ENCODE measurements at places on chromosomes 1 and 21.
A peak's percentile ranks its signal among the peaks of the same experiment; 100 is the strongest.

DNA sequence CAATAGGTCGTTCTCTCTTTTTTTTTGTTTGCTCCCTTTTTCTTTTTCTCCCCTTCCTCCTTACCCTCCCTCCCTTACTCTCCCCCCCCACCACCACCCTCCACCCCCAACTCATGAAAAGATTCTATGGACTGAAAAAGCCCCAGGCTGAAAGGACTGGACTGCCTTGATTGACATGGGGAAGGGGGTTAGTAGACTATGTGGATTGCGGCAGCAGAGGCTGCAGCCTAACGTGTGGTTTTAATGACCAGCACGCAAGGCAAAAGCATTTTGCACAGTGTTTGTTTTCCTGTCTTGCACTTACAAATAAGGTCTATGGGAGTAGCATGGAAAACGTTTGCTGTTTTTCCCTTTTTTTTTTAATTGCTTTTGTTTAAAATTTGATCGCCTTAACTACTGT is 5.5 kb downstream of the ZBTB18 start:
- DNase-seq = no peak

DNA sequence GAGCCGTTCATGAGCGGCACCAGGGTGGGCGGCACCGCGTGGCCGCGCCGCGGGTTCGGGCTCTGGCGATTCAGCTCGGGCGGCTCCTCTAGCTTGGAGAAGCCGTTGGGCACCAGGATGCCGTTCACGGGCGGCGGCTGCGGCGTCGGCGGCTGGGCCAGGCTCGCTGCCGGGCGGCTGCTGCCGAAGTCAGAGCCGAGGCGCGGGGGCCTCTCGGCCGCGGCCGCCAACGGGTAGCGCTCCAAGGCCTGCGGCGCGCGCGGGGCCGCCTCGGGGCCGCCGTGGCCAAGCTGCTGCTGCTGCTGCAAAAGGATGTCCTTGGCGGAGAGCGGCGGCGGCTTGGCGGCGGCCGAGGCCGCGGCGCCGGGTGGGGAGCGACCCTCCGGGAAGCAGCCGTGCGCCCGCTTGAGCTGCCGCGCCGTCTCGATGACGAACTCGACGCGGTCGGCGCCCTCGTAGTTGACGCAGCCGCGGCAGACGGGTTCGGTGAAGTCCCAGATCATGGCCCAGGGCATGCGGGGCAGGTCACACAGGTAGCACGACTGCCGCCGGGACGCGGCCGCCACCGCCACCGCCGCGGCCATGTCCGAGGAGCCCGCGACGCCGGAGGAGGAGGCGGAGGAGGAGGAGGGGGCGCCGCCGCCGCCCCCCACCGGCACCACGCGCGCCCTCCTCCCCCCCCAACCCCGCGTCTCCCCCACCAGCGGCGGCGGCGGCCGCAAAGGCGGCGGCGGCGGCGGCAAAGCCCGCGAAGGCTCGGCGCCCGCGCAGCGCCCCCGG is 877 bp downstream of the IRF2BP2 start:
- DNase-seq = peak; percentile 50

- DNase-seq = no peak
Measured at GRCh38 chr1:162351246-162351842, 25.3 kb downstream of the SPATA46 start.

- DNase-seq = no peak
Measured at GRCh38 chr1:153774780-153775457, at the start of gene SLC27A3. Gene SLC27A3, plus strand, starts transcription at chr1:153775407. Its CDS starts 91 bp downstream, at chr1:153775498.

- DNase-seq = peak; percentile 23
Measured at GRCh38 chr1:89525169-89525855, 683 bp downstream of the LRRC8B start.

DNA sequence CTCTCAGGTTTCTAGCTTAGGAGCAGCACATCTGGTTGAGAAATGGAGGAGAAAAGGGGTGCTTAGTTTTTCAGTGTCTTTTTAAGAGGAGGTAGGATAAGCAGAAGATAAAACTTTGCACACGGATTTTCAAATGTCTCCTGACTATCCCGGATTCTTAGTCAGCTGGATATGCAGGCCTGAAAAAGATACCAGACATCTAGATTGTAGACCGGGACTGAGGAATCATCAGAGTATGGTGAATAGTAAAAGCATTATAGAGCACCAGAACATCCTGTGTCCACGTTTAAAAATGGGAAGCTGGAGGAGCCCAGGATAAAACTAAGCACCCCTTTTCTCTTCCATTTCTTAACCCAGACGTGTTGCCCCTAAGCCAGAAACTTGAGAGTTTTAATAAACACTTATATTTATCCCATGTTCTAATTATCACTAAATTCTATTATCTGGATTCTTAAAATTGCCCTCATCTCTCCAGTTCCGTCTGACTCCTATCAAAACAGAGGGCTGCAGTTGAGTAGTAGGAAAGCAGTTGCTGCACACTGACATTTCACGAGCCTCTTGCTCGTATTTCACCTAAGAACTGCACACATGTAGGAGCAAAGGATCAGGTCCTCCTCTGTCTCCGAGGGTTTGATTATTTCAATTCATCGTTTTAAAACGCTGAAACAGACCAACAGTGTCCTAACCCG is 609 bp downstream of the PIGK start:
- no peak for DNase-seq

- no peak for DNase-seq
Measured at GRCh38 chr1:47771751-47772150, 225.4 kb downstream of the TRABD2B start.

DNA sequence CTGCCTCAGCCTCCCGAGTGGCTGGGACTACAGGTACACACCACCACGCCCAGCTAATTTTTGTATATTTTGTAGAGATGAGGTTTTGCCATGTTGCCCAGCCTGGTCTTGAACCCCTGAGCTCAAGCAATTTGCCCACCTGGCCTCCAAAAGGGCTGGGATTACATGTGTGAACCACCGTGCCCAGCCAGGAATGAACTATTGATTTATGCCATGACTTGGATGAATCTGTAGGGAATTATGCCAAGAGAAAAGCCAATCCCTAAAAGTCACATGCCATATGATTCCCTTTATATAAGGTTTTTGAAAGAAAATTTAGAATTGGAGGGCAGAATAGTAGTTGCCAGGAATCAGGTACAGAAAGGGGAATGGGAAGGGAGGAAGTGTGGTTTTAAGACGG is 19.1 kb upstream of the SLC45A3 start:
- DNase-seq = no peak

- DNase-seq = no peak
Measured at GRCh38 chr21:45278156-45278911, 9.4 kb downstream of the POFUT2 start.

GRCh38 chr21:39595465-39595864 is 17.3 kb upstream of the B3GALT5 start:
- DNase-seq = no peak

- no peak for DNase-seq
Measured at GRCh38 chr1:209875515-209875914, 47.7 kb downstream of the UTP25 start.

GRCh38 chr1:104765085-104765484 is 1015.4 kb downstream of the AMY1C start:
- DNase-seq = no peak

GRCh38 chr1:119600976-119601375 is 47.1 kb downstream of the ZNF697 start:
- no peak for DNase-seq

DNA sequence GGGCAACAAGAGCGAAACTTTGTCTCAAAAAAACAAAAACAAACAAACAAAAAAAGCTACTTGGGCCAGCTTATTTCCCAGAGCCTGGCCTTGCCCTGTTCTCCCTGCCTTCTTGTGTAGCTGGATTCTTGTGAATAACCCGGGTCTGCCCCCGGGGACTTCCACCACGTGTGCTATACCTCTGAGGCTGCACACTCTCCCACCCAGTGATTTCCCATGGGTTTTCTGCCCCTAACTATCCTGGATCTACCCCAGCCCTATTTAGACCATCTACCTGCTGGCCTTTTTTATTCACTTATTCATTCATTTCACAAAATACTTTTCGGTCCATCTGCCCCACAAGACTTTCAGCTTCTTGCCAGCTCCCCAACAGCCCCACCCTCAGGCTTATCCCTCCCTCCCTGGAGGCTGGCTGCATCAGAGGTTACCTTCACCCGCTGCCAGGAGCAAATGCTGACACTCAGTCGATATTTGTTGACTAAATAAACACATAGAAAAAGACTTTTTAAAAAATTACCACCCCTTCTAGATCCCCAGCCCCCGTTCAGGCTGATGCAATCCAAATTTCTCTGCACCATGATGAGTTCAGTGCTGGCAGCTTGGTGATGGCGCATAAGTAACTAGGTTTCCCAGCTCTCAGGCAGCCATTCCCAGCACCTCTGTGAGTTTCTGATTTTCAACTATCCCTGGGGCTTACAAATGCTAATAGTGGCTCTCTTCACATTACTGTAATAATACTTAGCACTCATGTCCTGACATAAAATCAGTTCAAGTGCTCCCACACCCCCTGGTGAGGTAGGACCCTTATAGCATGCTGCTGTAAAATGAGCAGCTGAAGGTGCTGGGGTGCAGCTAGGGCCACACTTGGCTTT is 30.7 kb upstream of the TARBP1 start:
- no peak for DNase-seq

DNA sequence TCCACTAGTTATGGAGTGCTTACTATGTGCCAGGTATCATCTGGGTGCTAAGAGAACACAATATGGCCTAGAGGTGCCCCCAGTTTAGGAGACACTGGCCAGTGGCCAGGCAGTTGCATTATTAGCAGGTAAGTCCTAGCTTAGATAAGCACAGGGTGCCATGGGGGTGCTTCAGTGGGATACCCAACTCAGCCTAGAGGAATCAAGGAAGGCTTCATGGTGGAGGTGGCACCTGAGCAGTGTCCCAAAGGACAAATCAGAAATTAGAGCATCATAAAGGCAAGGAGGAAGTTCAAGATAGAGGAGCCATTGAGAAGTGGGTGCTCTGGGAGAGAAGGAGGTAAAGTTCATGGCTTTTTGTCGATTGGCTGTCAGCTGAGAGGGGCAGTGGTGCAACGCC is 31.9 kb upstream of the PKP1 start:
- no peak for DNase-seq

- DNase-seq = no peak
Measured at GRCh38 chr1:109468903-109469302, 2.6 kb downstream of the SYPL2 start.

DNA sequence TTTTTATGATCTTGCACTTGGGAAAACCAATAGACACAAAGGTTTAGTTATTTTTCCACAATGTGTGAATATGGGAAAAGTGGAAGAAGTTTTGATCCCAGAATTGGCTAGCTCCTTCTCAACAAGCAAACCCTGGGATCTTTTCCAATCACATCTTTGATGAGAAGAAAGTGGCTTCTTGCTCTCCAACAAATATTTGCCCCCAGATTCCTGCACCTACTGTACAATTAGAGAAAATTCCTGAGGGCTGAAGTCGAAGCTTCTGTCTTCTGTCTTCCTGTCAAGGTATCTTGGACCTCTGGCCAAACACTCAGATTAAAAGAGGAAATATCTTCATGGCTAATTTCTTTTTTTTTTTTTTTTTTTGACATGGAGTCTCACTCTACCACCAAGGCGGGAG is 113.1 kb upstream of the SLC45A1 start:
- no peak for DNase-seq

- DNase-seq = no peak
Measured at GRCh38 chr1:244735876-244736561, 83.1 kb downstream of the DESI2 start.

DNA sequence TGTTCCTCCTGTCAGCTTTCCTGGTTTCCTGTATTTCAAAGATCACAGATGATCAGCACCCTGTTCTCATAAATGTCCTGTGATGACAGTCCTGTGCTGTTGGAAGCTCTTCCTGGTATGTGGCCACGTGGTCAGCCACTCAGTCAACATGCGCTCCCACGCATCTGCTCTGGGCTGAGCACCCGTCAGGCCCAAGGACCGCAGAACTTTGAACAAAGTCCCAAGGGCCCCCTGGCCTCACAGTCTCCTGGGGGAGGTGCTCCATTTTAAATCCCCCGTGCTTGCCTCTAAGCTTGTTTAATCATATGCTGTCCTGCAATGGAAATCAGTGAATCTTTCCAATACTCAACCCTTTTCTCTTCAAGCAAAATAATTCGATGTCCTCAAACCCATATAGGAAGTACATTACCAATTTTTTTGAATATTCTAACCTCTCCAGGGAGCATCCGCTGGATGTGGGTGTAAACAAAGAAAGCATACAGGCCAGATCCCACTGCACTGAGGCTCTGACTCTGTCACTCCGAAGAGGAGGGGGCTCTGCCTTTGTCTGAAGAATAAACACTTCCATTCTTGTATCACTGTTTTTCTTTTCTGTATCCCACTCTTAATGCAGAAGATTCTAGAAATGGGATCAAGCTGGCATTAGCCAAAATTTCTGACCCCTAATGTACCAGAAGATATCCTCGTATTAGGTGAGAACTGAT is 250.3 kb downstream of the SDCCAG8 start:
- no peak for DNase-seq

DNA sequence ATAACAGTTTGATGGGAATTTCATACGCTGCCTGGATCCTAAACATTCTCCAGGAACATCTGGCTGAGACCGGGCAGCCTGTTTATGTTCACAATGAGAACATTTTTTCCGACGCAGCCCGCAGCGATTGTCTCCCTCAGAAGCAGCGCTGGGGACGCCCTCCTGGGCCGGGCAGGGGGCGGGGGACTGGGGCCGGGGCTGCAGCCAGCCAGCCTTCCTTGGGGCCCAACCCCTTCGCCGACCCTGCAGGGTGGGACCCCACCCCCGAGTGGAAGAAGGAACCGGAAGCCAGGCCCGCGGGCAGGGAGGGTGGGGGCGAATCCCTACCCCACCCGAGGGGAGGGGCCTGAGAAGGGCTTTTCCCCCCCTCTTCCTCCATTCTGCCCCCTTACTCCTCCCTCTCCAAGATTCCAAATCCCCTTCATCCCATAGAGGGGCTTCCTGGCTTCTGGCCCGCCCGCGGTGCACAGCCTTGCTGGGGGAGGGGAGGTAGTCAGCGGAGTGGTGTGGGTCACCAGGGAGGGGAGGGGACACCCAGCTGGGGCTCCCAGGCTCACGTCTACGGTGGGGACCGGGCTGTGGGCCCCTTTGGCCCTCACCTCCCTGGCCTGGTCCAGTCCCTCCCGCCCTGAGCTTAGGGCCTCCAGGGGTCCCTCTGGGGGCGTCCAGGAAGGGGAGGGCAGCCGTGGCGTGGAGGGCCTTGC is 60.6 kb downstream of the WNT9A start:
- DNase-seq = no peak

GRCh38 chr1:5948681-5949005 is 43.6 kb downstream of the NPHP4 start:
- no peak for DNase-seq

- no peak for DNase-seq
Measured at GRCh38 chr1:220011620-220012019, 34.7 kb downstream of the EPRS1 start.

GRCh38 chr1:200908191-200908868 is 13.6 kb downstream of the INAVA start:
- no peak for DNase-seq

GRCh38 chr1:70487910-70488665 is 77.0 kb downstream of the CTH start:
- DNase-seq = no peak

GRCh38 chr1:38213646-38214434 is 167.2 kb upstream of the POU3F1 start:
- DNase-seq = no peak

DNA sequence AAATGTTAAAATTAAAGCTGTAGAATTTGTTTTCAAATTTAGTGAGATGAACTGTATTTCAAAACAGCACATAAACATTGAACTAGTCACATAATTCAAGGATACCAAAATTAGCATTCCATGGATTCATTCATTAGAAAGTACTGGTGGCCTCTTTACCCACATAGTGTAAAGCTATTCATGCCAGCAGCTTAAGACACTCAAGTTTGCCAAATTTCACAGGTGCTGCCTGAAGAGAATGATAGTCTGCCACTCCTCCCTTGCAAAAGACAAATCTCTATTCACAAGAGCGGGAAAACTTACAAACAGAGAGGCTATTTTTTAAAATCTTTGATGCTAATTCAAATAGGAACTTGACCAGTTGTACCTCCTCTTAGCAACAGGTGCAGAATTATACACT is 337.0 kb downstream of the BRINP3 start:
- no peak for DNase-seq
